ENCODE measurements at places on chromosomes 2 and 18.
A peak's percentile ranks its signal among the peaks of the same experiment; 100 is the strongest.

DNA sequence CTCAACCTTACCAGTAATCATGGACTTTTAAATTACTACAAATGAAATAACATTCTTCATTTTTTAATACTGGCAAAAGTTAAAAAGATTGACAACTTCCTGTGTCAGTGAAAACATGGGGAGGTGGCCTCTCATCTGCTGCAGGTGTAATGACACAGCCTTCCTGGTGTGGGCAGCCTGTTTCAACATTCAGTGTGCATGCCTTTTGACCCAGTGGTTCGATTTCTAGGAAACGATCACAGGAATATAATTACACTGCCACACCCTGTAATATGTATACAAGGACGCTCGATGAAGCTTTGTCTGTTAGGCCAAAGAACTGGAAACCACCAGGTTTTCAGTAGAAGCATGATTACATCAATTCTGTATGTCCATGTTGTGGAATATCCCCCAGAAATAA, 68.7 kb downstream of the MTHFD2 start:
- DNase-seq = peak; percentile 58

DNA sequence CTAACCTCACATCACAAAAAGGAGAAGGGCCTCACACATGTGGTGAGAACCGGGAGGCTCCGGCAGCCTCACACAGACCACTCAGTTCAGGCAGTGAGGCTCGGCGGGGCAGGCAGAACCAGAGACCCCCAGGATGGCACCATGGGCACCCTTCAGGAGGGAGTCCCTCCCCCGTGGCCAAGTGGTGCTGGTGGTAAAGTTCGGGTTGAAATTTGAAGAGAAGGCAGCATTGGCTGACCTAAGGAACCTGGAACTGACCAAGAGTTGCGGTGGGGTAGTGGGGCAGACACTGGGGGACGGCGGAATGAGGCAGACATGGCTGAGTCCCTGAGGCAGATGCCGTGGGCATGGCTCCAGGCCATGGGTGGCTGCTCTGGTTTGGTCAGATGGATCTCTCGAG, 239.3 kb upstream of the MYT1L start:
- no peak for DNase-seq

DNA sequence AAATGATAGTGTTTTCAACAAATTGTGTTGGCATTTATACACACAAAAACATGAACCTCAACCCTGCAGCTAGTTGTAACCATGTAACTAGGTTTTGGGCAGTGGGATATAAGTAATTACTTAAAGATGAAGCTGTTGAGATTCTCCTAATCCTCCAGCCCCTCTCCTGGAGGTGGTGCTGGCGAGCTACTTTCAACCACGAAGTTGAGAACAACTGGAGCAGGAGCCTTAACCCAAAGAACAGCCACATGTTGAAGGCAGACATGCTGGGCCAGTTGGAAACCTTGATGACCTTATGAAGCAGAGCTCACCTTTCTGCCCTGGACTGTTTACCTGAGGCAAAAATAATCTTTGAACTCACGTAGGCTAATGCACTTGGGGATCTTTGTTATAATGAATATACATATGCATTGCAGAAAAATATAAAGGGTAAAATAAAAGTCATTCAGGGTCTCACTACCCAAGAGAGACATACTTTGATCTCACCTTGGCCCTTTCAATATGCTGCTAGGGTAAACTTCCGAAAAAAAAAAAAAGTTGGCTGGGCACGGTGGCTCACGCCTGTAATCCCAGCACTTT, 89.6 kb upstream of the NPAS2 start:
- peak; percentile 27 for DNase-seq

DNA sequence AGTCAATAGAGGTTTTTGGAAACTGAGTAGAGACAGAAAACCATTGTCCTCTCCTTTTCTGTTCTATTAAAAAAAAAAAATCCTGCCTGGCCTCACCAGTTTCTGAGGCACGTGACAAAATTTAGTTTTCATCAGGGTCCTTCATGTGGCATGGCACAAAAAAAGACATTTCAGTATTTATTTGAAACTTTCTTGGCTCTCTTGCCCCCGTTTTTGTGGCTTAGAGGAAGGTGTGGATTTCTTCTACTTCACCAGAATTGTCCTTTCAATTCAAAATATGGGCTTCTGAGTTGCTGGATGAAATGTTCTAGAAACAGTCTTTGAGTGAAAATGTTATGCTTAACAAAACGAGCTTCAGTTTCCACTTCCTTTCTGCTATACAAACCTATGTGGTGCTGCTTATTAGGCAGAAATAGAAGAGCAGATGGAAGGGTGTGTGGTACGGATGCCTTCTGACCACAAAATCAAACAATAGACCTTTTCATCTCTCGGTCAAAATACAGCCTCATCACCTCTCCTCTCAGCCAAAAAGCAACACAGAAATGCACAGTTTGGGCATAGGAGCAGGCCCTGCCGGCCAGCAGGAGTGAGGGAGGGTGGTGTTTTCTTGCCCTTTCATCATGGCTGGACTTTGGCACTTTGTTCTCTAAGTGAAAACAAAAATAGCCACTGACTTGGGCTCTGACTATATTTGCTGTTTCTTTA, 89.2 kb downstream of the SH3RF3 start:
- DNase-seq = no peak

DNA sequence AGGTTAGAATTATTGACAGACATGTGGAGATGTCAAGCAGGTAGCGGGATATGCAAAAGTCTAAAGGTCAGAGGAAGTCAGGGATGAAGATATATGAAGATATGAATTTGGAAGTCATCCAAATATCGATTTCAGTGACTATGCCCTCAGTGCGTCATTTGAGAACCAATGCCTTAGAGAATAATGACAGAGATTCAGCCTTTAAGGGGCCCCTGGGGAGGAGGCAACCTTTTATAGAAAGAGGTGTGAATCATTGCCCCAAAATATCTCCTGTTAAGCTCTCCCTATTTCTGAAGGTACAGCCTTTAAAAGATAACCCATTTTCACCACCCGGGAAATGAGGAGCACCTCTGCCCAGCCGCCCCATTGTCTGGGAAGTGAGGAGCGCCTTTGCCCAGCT, 223.4 kb downstream of the NCKAP5 start:
- no peak for DNase-seq

GRCh38 chr18:8375249-8375648, 234.0 kb upstream of the RAB12 start:
- DNase-seq = no peak

GRCh38 chr2:50651676-50652075, 380.3 kb downstream of the NRXN1 start:
- no peak for DNase-seq

DNA sequence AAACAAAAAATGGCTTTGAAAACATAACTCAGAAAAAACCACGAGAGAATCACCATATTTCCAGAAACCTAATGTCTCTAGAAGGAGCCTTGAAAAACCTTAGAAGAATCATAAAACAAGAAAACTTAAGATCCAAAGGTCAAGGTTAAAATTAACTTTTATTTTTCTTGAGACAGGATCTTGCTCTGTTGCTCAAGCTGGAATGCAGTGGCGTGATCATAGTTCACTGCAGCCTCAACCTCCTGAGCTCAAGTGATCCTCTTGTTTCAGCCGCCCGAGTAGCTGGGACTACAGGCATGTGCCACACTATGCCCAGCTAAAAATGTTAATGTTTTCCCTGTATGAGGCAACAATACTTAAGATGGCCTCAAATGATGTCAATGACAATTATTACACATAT, 254.2 kb upstream of the SESTD1 start:
- DNase-seq = no peak

GRCh38 chr2:190467575-190468083, 59.5 kb downstream of the MFSD6 start:
- DNase-seq = no peak

- DNase-seq = no peak
Measured at GRCh38 chr2:234961784-234962183, 10.0 kb downstream of the SH3BP4 start.

DNA sequence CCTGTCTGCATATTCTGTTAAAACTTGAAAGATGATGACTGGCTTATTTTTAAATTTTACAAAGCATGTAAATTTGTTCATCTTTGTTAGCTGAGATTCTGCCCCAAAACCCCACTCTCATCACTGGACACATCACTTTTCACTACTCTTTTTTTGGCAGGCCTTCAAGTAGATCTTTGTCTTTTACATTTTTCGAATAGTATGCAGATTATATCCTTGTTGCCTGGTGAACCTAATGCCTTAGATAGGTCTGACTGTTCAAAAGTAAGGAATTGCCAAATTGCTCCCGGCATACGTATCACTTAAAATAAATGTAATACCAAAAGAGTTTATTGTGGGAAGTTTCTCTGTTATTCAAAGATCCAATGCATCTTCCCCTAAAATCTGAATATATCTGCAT, 303.3 kb downstream of the XIRP2 start:
- DNase-seq = no peak

- DNase-seq = no peak
Measured at GRCh38 chr2:202758604-202759003, 113.0 kb downstream of the ICA1L start.

DNA sequence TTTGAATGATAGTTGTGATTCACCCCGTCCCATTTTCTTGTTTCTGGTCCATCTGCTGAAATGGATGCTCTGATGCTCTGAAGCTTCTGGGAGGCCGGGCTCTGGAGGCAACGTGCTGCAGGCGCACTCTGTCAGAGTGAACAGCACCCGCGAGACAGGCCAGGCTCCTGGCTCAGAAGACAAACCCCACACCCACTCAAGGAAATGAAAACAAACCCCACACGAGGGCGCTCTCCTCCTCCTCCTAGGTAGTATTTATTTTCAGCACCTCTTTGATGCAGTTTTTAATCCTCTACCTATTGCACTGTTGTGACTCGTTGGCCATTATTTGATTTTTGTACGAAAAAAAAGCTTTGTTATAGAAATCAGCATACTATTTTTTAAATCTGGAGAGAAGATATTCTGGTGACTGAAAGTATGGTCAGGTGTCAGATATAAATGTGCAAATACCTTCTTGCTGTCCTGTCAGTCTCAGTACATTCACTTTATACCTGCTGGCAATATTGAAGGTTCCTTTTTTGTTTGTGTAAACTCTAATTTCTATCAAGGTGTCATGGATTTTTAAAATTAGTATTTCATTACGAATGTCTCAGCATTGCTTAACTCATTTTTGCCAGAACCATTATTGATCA, 10.3 kb upstream of the CHST10 start:
- peak; percentile 30 for DNase-seq

DNA sequence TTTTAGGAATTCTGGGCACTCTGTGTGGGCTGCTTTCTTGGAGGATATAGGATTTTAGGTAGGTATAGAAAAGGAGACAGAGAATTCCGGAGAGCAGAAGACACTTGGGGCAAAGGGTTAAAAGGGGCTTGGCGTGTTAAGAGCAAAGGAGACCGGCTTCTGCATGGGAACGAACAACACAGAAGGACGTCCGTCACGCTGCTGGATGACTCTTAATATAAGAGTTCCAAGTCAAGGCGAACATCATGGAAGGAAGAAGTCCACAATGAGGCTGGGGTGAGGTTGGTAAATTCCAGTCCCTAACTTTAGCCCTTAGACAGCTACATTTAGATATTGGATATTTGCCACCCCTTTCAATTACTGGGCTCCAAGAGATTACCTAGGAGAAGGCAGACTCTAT, 15.9 kb upstream of the SLC20A1 start:
- no peak for DNase-seq

GRCh38 chr18:27033722-27034121, 151.4 kb downstream of the CHST9 start:
- DNase-seq = no peak

- DNase-seq = no peak
Measured at GRCh38 chr2:142010477-142011270, 120.1 kb downstream of the LRP1B start.

DNA sequence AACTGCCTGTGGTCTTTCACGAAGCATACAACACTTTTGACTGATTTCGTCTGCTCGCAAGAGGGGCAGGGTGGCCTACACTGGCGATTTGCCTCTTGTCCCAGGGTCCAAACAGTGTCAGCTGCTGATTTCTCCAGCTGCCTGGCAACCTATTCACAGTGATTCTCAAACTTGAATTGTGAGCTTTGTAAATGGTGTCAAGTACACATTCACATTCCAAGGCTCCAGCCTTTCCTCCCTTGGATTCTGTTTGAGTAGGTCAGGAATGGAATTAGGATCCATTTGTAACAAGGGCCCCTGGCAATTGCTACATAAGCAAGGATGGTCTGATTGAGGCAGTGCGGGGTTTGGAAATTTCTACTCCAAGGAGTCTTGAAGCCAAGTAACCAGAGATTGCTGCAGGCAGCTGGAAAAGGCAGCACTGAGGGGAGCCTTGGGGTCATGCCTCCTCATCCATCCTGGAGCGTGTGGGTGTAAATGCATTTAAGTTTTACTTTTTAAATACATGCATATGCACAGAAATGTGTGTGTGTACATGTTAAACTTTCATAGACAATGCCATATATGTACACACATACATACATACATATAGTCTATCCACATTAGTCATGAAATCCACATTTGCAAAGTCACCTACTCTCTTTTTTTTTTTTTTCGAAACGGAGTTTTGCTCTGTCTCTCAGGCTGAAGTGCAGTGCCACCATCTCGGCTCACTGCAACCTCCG, 86.8 kb upstream of the UXS1 start:
- DNase-seq = no peak

DNA sequence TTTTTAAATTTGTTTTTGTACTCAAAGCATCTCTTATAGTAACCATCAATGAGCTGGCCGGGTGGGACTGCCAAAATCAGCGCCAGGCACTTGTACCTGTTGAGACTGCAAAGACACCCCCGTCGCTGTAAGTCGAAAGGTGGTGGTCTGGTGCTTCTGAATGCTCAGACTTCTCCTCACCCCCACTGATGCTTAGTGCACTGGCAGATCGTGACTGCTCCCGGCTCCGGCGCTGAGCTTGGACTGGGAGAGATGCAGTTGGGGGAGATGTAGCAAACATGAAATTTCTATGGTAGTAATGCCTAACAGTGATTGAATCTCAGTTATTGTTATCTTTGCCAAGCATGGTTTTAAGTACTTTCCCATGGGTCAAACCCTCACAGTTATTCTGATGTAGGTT, 80.6 kb downstream of the RIF1 start:
- no peak for DNase-seq

DNA sequence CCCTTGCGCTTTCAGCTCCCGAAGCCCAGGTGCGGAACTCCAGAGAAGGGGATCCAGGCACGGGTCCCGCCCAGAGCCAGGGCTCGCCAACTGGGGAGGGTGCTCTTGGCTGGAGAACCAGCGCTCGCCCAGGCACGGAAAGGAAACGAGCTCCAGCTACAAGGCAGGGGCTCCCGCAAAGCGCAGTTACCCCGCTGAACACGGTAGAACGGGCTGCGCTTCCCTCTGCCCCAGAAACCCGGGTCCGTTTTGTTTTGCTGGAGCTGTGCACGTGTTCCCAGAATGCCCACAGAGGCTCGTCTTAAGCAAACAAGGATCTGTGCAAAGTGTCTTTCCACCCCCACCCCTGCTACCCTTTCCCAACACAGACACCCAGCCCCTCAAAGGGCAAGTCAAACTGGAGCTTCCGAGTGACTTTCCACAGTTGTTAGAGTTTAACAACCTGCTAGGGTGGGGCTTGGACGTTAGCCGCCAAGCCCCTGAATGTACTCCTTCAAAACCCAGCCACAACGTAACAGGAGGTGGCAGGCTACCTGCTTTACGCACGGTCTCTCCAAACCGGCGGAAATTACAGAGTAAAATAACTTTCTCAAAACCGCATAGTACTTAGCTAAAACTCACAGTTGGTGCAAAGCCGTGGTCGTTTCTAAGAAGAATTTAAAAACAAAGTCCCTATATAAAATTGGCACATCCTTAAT, 775 bp downstream of the RNF125 start:
- DNase-seq = peak; percentile 67

GRCh38 chr2:154194909-154195643, 323.4 kb downstream of the GALNT13 start:
- no peak for DNase-seq

GRCh38 chr2:16392647-16393499, 272.8 kb downstream of the CYRIA start:
- no peak for DNase-seq

- DNase-seq = no peak
Measured at GRCh38 chr18:27278131-27278530, 93.0 kb upstream of the CHST9 start.
